ENCODE measurements at places on chromosomes 11 and 22.

- DNase-seq = no peak
Measured at GRCh38 chr11:124899383-124900145, 1.9 kb upstream of the ROBO4 start.

DNA sequence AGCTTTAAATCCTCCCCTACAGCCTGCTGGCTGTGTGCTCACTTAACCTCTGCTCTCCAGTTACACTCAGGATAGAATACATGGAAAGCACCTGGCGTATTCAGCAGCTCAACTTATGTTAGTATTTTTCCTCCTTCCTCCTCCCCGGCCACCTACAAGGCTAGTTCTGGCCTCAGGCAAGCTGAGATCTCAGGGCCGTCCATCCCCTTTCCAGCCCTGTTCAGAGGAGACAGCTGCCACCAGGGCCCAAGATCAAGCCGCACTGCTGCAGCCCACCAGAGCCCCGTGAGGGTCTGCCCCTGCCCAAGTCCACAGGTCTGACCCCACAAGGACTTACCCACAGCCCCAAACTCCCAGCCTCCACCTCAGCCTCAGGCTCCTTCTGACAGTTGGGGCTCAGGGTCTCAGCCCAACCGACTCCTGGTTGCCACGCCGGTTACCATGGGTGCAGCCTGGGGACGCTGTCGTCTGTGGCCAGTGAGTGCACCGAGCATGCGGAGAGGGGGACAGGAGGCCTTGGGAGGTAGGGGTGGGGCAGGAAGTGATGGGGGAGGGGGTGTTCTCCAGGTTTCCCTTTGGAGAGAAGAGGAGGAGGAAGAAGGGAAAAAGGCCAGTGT lies at the start of gene C11orf16:
Gene C11orf16, minus strand, starts transcription at position 384 of the 617 bp plus-strand sequence. CDS start 639 bp downstream, outside the sequence.
- DNase-seq = no peak

- no peak for DNase-seq
Measured at GRCh38 chr11:2954263-2954662, 25.0 kb upstream of the PHLDA2 start.

DNA sequence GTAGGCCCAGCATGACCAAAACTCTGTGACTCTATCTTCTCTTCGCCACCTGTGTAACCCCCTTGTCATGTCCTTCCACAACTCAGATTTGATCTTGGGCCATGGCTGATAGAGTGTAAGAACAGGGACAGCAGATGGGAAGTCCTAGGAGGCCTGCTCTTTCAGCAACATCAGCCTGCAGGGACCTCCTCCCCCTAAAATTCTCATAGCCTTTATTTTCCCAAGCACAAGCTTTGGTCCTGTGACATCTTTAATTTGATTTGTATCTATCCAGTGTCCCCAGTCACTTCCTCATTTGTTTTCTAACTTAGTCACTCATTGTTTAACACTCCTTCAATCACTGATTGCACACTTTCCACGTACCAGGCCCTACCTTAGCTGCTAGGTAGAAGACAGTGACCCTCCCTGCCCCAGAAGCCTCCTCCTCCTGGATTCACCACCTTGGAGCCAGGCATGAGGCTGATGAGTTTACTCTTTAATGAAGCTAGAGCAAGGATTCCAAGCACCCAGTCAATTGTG lies 5.3 kb downstream of the UBQLN3 start:
- no peak for DNase-seq

DNA sequence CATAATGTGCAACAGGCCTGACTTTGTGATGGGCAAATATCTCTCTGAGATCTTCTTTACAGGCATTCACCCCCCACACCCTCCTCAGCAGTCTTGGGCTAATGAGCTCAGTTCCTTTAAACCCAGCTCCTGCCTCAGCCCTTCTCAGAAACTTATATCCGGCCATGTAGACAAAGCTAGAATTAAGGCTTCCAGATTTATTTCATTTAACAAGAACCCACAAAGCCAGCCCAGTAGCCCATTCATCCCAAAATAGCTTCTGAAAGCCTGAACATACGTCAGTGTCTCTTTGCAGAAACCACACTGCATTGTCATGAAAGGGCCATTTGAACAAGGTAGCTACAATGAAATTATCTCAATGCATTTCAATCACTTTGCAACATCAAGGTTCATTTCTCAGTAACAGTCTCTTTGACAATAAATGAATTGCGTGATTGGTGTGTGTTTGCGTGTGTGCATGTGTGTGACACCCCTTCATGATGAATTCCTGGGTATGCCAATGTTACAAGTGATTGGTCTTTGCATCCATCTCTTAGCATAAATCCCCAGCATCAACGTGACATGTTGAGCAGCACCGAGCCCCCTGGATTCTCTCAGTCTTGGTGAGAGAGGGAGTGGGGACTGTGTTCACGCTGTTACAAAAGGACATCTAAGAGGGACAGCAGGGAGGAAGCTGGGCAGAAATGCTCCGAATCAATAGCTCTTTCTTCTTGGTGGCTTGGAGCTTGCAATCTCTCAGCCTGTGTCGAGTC lies 299.6 kb downstream of the KIRREL3 start:
- no peak for DNase-seq

DNA sequence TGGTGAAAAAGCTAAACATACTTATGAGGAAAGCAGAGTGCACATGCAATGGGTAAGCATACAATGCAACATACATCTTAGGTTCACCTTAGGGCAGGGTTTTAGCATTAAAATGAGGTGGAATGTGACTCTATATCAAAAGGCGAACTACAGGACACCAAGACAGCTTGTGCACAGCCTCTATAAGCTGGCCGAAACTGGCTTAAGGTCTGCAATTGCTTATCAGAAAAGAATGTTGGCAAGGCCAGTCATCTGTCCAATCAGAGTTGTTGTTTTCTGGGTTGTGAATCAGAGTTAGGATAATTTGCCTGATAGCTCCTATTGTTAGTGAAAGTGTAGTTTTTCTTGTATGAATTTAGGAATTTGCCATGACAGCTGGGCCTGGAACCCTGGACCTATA lies 76.5 kb downstream of the LRRC4C start:
- no peak for DNase-seq

DNA sequence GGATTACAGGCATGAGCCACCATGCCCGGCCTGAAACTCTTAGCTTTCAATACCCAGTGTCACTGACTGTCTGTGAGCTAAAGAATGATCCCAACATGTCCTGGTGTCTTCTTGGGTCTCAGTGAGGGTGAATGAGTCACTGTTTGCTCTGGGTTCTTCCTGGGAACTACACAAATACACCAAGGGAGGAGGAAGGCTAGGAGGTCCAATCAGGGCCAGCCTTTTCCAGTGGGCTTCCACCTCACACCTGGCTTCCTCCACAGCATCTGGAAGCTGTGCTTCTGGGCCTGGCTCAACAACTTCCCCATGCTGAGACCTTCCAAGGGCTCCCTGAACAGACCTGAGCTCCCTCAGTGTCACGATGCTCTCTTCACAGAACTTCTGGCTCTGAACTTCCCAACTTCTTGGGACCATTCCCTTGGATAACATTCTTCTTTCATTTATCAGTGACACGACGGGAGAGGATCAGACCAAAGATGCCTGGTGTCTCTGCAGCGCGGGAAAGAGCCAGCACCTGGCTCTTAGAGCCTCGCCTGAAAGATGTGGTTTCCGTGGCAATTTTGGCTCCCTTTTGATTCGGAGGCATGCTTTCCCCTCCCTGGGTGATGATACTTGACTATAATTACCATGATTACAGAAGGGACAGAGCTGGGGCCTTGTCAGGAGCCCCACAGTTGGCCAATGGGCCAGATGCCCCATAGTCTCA lies 22.3 kb upstream of the CHRM4 start:
- no peak for DNase-seq

GRCh38 chr11:22869325-22869724 lies 9.1 kb upstream of the CCDC179 start:
- no peak for DNase-seq

DNA sequence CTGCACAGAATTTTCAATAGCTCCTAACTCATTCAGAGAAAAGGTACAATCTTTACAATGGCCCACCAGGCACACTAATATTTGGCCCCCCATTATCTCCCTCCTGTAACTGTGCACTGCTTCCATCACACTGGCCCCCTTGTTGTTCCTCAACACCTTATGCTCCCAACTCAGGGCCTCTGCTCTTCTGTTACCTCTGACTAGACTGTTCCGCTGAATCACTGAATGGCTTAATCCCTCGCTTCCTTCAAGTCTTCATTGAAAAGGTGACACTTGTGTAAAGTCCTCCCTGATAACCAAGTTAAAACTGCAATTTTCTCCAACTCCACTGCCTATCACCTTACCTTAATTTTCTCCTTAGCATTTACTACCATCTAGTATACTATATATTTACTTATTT lies 21.8 kb downstream of the PIK3C2A start:
- no peak for DNase-seq

DNA sequence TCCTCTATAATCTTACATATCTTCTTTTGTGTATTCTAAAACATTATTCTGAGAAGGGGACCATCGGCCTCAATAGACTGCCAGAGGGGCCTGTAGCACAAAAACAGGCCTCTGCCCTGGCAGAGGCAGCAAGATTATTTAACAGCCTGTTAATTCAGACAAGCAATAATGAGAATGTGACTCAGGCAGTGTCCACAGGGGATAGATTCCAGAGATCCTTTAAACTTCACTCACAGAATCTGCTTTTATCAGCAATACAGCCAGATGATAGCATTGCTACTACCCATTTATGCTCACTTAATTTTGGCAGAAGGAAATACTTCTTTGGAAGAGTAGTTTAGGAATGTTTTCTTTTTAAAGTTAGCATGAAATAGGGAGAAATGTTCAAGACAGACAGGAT lies 44.9 kb downstream of the AAMDC start:
- DNase-seq = no peak

GRCh38 chr11:74085542-74085892 lies 76.6 kb upstream of the UCP3 start:
- DNase-seq = no peak
